ENCODE measurements at places on chromosomes 2 and 18.

DNA sequence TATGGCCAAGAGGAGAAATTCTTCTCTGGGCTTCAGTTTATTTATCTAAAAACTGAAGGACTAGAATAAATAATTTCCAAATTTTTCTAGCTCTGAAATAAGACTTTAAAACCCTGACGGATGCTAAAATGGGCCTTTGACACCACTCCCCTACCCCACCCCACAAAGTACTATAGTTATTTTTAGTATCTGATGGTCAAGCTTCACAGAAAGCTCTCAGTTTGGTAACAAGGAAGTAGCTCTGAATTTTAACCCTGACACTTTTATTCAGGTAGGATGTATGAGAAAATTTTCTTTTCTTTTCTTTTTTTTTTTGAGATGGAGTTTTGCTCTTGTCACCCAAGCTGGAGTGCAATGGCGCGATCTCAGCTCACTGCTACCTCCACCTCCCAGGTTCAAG, 2.4 kb downstream of the RBKS start:
- H3K27ac ChIP-seq: peak overlapping the region; percentile 75
- H3K27me3 ChIP-seq: no peaks in the 10 kb centered on the region
- DNase-seq: no peak
- no peak overlapping the region for H3K4me3 ChIP-seq
- H3K4me1 ChIP-seq: peaks cover 52% of the 10 kb centered on the region

DNA sequence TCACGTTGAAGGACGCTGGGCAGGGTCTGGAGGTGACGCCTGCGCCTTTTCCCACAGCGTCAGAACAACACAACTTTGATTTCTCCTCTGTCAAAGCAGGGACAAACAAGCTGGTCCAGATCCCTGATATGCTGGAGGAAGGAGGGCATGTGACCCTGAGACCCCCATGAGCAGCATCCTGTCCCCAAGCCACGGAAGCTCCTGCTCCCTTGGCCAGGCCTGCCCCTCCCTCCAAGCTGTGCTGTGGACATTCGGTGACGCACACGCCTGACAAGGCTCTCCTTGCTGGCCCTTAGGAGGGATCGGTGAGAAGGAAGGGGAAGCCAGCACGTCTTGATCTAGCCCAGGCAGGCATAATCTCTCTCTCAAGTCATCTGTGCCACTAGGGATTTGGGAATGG, 11.3 kb downstream of the MLPH start:
- H3K4me1 ChIP-seq: peaks cover 55% of the 10 kb centered on the region
- DNase-seq: peak; percentile 73
- H3K4me3 ChIP-seq: peak overlapping the region; percentile 36
- no peaks in the 10 kb centered on the region for H3K27me3 ChIP-seq
- peak overlapping the region; percentile 88 for H3K27ac ChIP-seq
- H3K36me3 ChIP-seq: no peaks in the 10 kb centered on the region

- no peaks in the 10 kb centered on the region for H3K4me1 ChIP-seq
- H3K4me3 ChIP-seq: no peak overlapping the region
- H3K27ac ChIP-seq: no peak overlapping the region
- DNase-seq: no peak
- H3K27me3 ChIP-seq: peaks cover 30% of the 10 kb centered on the region
Measured at GRCh38 chr2:94861308-94862152, 9.7 kb upstream of the TEKT4 start.

DNA sequence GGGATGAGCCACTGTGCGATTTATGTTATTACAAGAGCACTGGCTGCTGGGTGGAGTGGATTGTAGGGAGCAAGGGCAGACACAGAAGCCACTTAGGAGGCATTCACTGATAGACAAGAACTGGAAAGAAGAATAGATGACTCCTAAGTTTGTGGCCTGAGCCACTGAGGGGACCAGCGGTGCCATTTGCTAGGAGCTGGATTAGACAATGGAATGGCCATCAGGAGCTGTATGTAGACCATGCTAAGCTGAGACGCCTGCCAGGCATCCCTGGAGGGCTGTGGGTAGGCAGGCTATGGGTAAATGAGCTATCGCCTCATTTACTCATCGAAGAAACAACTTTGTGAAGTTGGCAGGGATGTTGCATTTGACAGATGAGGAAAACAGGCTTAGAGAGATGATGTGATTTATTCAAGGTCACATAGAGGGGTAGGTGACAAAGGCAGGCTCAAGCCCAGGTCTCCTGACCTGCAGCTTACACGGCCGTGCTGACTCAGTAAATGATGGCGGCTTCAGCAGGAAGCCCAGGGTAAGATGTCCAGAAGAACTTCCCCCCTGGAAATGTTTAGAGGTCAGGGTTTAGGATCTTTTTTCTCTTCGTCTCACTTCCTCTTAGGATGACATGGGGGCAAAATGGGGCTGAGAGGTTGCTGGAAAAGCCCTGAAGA, 2.8 kb downstream of the MFSD2B start:
- H3K4me3 ChIP-seq: no peak overlapping the region
- no peaks in the 10 kb centered on the region for H3K27me3 ChIP-seq
- H3K27ac ChIP-seq: no peak overlapping the region
- no peak for DNase-seq
- H3K36me3 ChIP-seq: no peaks in the 10 kb centered on the region

DNA sequence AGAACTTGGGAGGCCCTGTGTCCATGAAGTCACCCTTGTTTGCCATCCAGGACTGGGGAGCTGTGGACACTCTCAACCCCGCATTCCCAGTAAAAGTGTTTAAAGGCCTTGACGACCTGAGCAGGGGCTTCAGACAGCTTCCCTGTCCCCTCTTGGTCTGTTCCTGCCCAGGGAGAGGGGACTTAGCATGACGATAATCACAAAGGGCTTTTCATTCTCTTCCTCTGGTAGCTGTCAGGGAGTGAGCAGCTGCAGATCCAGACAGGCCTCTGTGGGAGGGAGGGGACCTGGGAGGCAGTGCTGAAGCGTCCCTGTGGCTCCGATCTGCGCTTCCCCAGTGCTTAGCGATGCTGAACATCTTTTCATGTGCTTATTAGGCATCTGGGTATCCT, 77.8 kb upstream of the HS6ST1 start:
- no peaks in the 10 kb centered on the region for H3K27me3 ChIP-seq
- H3K4me3 ChIP-seq: no peak overlapping the region
- no peaks in the 10 kb centered on the region for H3K36me3 ChIP-seq
- no peak for DNase-seq

DNA sequence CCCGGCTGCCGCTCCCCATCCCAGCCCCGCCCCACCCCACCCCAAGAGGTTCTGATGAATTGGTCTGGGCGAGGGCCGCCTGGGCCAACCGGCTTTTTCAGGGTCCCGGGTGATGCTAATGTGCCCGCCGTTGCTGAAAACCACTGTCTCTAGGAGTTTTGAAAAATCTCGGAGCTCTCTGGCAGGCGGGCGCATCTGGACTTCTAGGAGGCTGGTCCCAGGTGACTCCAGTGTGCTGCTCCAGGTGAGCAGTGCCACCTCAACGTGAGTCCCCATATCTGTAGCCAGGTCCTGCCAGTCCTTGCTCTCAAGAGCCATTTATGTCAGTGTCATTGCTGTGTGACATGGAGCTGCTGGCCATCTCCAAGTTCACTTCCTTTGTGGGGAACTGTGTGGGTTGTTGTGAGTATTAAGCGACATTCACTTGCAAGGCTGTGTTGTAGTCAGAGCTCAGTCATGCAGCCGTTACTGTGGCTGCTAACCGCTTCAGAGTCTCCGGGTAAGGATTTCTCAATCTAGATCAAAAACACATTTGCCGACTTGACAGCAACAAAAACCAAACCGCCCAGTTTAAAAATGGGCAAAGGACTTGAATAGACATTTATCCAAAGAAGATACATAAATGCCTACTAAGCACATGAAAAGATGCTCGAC, at the start of gene RFX8:
RFX8 (minus strand) TSS at position 382 of the 654 bp plus-strand sequence. CDS start 8,264 bp downstream, outside the sequence.
- no peaks in the 10 kb centered on the region for H3K36me3 ChIP-seq
- peak within 1 kb of the TSS; percentile 79 for H3K4me3 ChIP-seq
- no peaks in the 10 kb centered on the region for H3K27me3 ChIP-seq
- H3K4me1 ChIP-seq: peaks cover 48% of the 10 kb centered on the region
- DNase-seq: peak; percentile 97

- H3K4me1 ChIP-seq: peaks cover 27% of the 10 kb centered on the region
- H3K4me3 ChIP-seq: peak overlapping the region; percentile 93
- peak; percentile 83 for DNase-seq
- peak overlapping the region; percentile 88 for H3K27ac ChIP-seq
- no peaks in the 10 kb centered on the region for H3K27me3 ChIP-seq
Measured at GRCh38 chr2:97995026-97995733, 568 bp downstream of the TMEM131 start.

DNA sequence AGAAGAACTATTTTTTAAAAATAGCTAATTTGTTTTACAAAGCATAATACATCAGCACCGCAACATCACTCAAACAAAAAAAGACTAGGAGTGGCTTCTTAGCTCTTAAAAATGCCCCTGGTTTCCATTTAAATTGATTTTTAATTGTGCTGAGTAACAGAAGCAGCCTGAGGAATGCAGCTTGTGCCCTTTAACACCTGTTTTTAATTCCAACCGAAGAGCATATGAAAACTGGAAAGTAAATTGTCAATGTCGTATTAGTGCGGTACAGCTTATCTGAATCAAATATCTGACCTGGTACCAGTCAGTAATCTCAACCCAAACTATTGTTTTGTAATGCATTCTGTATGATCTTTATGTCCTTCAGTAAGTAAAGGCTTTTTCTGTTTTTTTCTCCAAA, 13.2 kb upstream of the CD302 start:
- H3K27me3 ChIP-seq: no peaks in the 10 kb centered on the region
- no peak overlapping the region for H3K27ac ChIP-seq
- no peaks in the 10 kb centered on the region for H3K4me1 ChIP-seq

DNA sequence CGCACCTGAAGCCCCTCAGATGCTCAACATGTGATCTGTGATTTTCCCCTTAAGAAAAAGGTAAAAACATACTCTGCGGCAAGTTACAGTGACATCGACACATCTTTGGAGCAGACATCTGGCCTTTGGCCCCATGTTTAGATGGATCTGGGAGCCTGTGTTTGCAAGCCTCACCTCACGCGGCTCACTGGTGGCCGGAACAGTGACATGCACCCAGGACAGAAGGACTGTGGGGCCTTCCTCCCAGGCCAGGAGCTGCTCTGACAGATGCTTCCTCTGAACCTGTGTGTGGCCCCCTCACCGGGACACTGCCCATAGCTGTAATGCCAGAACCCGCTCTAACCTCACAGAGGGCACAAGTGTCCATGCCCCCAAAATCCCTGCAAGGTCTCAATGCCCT, 13.1 kb downstream of the PASK start:
- H3K4me3 ChIP-seq: no peak overlapping the region
- H3K36me3 ChIP-seq: no peaks in the 10 kb centered on the region
- no peaks in the 10 kb centered on the region for H3K4me1 ChIP-seq
- no peak overlapping the region for H3K27ac ChIP-seq
- no peak for DNase-seq
- no peaks in the 10 kb centered on the region for H3K27me3 ChIP-seq

Data from GM23248 (cell line).